ENCODE measurements at places on chromosomes 3 and 15. TPM values are rescaled to one million over a fixed set of nuclear protein-coding genes. Genes with fewer than 3 reads are reported as not detected.

Gene GHSR
- not detected for total RNA-seq

Gene GPR27
- total RNA-seq = 0.54 TPM

Gene SLC2A2
- total RNA-seq = not detected

GRCh38 chr3:76134166-76134565 is 348.8 kb upstream of the ZNF717 start:
- DNase-seq = no peak
- H3K36me3 ChIP-seq = no peaks in the 10 kb centered on the region
- H3K4me1 ChIP-seq = no peaks in the 10 kb centered on the region
- H3K4me3 ChIP-seq = no peak overlapping the region
- H3K27ac ChIP-seq = no peak overlapping the region

DNA sequence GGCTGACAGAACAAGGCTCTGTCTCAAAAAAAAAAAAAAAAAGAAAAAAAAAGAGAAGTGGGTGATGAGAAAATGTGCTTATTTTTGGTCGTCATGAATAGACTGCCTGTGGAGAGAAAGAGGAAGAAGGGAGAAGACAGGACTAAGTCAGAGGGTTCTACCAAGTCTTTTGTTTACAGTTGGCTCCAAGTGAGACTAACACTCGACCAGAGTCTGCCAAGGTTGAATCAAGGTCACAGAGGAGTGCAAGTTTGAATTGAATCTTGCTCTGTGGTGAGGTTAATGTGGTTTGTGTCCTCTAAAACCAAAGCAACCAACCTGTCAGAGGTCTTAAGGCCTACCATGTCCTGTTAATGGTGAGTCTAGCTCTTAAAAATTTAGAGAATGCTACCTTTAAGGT is 334.1 kb upstream of the GRM7 start:
- no peak for DNase-seq
- no peaks in the 10 kb centered on the region for H3K27me3 ChIP-seq
- H3K36me3 ChIP-seq = no peaks in the 10 kb centered on the region
- no peak overlapping the region for H3K4me3 ChIP-seq

Gene ADAMTS9
- total RNA-seq = 420 TPM

Gene EPHB1
- total RNA-seq = 0.68 TPM

GRCh38 chr3:141248064-141248463 is 16.4 kb downstream of the PXYLP1 start:
- H3K27me3 ChIP-seq = no peaks in the 10 kb centered on the region
- H3K27ac ChIP-seq = no peak overlapping the region
- H3K4me3 ChIP-seq = no peak overlapping the region
- no peak for DNase-seq
- H3K4me1 ChIP-seq = peaks cover 1% of the 10 kb centered on the region

- H3K27me3 ChIP-seq = no peaks in the 10 kb centered on the region
- H3K36me3 ChIP-seq = no peaks in the 10 kb centered on the region
- no peak overlapping the region for H3K4me3 ChIP-seq
- H3K27ac ChIP-seq = no peak overlapping the region
- no peak for DNase-seq
Observed at GRCh38 chr3:71372911-71373637, 210.5 kb downstream of the FOXP1 start.

DNA sequence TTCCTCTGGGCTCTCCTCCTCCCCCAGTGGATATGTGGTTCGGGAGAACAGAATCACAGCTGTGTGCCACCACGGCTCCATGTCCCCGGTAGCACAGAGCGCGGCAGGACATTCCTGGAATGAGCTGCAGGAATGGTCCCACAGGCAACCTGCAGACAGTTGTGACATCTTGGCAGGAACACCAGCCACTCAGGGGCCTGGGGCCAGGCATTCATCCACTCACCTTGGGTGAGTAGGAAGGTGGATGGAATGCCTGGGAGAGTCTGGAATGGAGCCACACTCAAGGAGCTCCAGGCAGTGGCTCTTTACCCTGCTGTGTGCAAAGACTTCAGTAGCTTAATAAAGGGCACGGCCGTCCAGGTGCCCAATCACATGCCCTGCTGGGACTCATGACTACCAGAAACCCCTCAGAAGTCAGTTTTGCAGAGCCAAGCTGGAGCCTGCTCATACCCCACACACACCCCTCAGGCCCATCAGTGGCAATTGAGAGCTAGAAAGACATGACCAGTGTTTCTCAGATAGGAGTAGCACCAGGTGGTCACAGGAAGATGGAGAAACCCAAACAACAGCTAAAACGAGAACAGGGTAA is 117.3 kb upstream of the PRR20G start:
- no peak overlapping the region for H3K27ac ChIP-seq
- H3K27me3 ChIP-seq = no peaks in the 10 kb centered on the region
- no peaks in the 10 kb centered on the region for H3K36me3 ChIP-seq
- H3K4me1 ChIP-seq = no peaks in the 10 kb centered on the region

Gene CIB1
- total RNA-seq = 35.6 TPM

- no peak for DNase-seq
- no peaks in the 10 kb centered on the region for H3K27me3 ChIP-seq
- H3K36me3 ChIP-seq = no peaks in the 10 kb centered on the region
- H3K27ac ChIP-seq = no peak overlapping the region
- H3K4me1 ChIP-seq = no peaks in the 10 kb centered on the region
Observed at GRCh38 chr3:120795959-120796358, 53.4 kb downstream of the GTF2E1 start.

DNA sequence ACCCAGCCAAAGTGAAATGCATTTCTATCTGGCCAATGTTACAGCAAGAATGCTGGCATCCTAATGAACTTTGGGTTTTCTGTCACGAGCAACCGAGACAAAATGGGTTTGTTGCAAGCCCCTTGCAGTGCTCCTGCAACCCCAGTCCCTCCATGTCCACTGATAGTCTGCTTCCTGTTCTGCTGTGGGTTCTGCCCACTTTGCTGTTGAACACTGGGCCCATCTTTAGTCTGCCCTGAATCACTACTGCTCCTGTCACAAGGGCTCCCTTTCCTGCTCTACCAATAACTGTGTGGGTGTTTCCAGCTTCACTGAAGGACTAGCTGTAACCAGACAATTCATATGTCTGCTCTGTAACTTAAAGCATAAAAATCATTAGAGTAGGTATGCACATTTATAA is 12.7 kb upstream of the OXSR1 start:
- DNase-seq = no peak
- H3K4me3 ChIP-seq = no peak overlapping the region
- no peaks in the 10 kb centered on the region for H3K27me3 ChIP-seq
- H3K27ac ChIP-seq = no peak overlapping the region

DNA sequence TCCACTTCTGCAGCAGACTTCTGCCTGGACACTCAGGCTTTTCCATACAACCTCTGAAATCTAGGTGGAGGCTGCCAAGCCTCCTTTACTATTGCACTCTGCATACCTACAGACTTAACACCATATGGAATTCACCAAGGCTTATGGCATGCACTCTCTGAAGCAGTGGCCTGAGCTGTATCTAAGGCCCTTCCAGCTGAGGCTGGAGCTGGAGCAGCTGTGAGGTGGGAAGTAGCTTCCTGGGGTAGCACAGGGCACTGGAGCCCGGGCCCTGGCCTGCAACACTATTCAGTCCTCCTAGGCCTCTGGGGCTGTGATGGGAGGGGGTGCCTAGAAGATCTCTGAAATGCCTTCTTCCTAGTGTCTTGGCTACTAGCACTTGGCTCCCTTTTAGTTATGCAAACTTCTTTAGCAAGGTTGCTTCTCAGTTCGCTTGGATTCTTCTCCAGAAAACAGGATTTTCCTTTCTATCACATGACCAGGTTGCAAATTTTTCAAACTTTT is 186.6 kb upstream of the RORA start:
- H3K4me1 ChIP-seq = no peaks in the 10 kb centered on the region
- DNase-seq = no peak
- no peaks in the 10 kb centered on the region for H3K36me3 ChIP-seq
- no peak overlapping the region for H3K4me3 ChIP-seq
- no peaks in the 10 kb centered on the region for H3K27me3 ChIP-seq

GRCh38 chr3:100506355-100506754 is 13.9 kb downstream of the TMEM45A start:
- no peak overlapping the region for H3K27ac ChIP-seq
- peaks cover 14% of the 10 kb centered on the region for H3K4me1 ChIP-seq
- no peaks in the 10 kb centered on the region for H3K36me3 ChIP-seq
- no peaks in the 10 kb centered on the region for H3K27me3 ChIP-seq
- H3K4me3 ChIP-seq = no peak overlapping the region

Gene DBR1
- 9.9 TPM for total RNA-seq

Gene UROC1
- total RNA-seq = not detected

Gene TRH
- total RNA-seq = not detected

- H3K36me3 ChIP-seq = no peaks in the 10 kb centered on the region
- no peak overlapping the region for H3K27ac ChIP-seq
- no peaks in the 10 kb centered on the region for H3K27me3 ChIP-seq
- no peak for DNase-seq
- no peak overlapping the region for H3K4me3 ChIP-seq
Observed at GRCh38 chr15:76158815-76159214, 99.0 kb downstream of the TMEM266 start.

Gene STAB1
- 249 TPM for total RNA-seq

- H3K27me3 ChIP-seq = no peaks in the 10 kb centered on the region
- H3K4me3 ChIP-seq = no peak overlapping the region
- peaks cover 9% of the 10 kb centered on the region for H3K4me1 ChIP-seq
- DNase-seq = peak; percentile 47
- H3K27ac ChIP-seq = no peak overlapping the region
Observed at GRCh38 chr3:112097378-112097777, 11.2 kb downstream of the C3orf52 start.

Gene LMOD3
- total RNA-seq = not detected

DNA sequence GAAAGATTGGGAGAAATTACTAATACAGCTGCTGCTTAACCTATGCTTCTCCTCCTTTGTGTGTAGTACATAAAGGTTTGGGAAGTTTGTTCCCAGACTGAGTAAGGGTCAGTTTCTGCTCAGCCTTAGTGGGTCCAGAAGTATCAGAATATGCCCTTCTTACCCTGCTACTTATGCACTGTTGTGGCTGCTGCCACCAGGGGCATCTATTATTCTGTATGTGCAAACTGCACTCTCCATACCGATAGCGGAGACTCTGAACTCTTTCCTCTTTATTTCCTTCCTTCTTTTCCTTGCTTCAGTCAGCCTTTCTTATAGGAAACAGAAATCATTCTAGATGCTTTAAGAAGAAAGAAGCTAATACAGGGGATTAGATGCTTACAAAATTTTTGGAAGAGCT is 4.0 kb downstream of the NEDD4 start:
- peaks cover 28% of the 10 kb centered on the region for H3K4me1 ChIP-seq
- H3K27me3 ChIP-seq = no peaks in the 10 kb centered on the region
- no peak for DNase-seq
- no peak overlapping the region for H3K27ac ChIP-seq
- H3K4me3 ChIP-seq = no peak overlapping the region

- H3K4me3 ChIP-seq = no peak overlapping the region
- DNase-seq = no peak
- H3K36me3 ChIP-seq = no peaks in the 10 kb centered on the region
- no peaks in the 10 kb centered on the region for H3K4me1 ChIP-seq
Observed at GRCh38 chr15:97189162-97189780, 771.2 kb upstream of the ARRDC4 start.

Gene CCDC39
- not detected for total RNA-seq

- H3K27me3 ChIP-seq = no peaks in the 10 kb centered on the region
- H3K36me3 ChIP-seq = no peaks in the 10 kb centered on the region
- no peak overlapping the region for H3K27ac ChIP-seq
- no peak overlapping the region for H3K4me3 ChIP-seq
- H3K4me1 ChIP-seq = peaks cover 8% of the 10 kb centered on the region
- no peak for DNase-seq
Observed at GRCh38 chr3:177441276-177441812, 244.1 kb upstream of the TBL1XR1 start.

Gene CP
- total RNA-seq = 58.1 TPM

- H3K4me3 ChIP-seq = no peak overlapping the region
- H3K27ac ChIP-seq = no peak overlapping the region
- no peaks in the 10 kb centered on the region for H3K36me3 ChIP-seq
- no peaks in the 10 kb centered on the region for H3K4me1 ChIP-seq
- no peaks in the 10 kb centered on the region for H3K27me3 ChIP-seq
Observed at GRCh38 chr3:141546586-141546985, 59.8 kb downstream of the RASA2 start.

GRCh38 chr15:38997841-38998240 is 433.2 kb upstream of the RASGRP1 start:
- no peaks in the 10 kb centered on the region for H3K36me3 ChIP-seq
- H3K27ac ChIP-seq = no peak overlapping the region
- no peaks in the 10 kb centered on the region for H3K4me1 ChIP-seq
- no peak overlapping the region for H3K4me3 ChIP-seq

- no peak overlapping the region for H3K27ac ChIP-seq
- no peaks in the 10 kb centered on the region for H3K27me3 ChIP-seq
- no peaks in the 10 kb centered on the region for H3K36me3 ChIP-seq
- H3K4me3 ChIP-seq = no peak overlapping the region
- DNase-seq = no peak
Observed at GRCh38 chr15:86481720-86482119, 402.0 kb downstream of the AGBL1 start.

DNA sequence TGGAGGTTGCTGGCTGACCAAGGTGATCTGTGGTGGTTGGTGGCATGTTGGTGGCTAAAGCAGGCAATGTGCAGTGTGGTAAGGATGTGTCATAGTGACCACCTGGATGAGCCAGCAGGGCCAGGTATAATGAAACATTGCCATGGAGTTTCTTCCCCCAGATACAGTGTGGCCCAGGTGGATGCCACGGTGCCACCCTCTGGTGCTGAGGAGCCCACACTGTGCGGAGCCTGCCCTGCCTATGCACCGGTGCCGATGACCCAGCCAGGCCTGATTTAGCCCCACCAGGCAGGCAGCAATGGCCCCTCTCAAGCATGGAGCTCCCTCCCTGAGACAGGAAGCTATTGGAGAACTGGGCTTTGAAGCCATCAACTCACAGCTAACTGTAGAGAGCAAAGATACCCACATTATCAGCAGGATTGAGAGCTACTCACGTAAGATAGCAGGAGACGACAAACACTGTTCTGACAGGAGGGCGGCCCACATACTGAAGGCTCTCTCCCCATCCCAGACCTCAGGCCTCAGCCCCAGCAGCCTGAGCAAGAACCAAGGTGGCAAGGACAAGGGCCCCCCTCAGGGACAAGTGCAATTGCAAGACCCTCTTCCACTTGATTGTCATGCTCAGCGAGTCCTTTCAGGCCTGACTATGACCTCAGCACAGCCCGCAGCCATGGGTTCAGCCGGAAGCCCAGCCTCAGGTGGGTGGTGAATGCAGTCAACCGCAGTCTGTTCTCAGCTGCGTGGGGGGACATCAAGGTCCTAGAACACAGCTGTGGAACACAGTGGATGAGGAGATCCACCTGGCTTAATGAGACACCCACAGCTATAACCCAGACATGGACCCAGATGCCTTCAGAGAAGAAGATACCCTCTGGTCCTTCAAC is 82.8 kb upstream of the CDV3 start:
- no peak overlapping the region for H3K27ac ChIP-seq
- no peaks in the 10 kb centered on the region for H3K27me3 ChIP-seq
- H3K4me3 ChIP-seq = no peak overlapping the region
- no peaks in the 10 kb centered on the region for H3K36me3 ChIP-seq
- DNase-seq = no peak

Gene PXK
- total RNA-seq = 22.1 TPM

Gene NANOGP8
- not detected for total RNA-seq

Gene FRMD5
- total RNA-seq = not detected

Measured in thoracic aorta (tissue), 2 donors.